Fibroblast of skin of back (primary cell): ENCODE measurements at places on chromosomes 6 and 20.

- no peak for DNase-seq
Observed at GRCh38 chr6:133136177-133136880, 104.8 kb upstream of the EYA4 start.

- no peak for DNase-seq
Observed at GRCh38 chr6:148769304-148769968, 22.6 kb downstream of the UST start.

DNA sequence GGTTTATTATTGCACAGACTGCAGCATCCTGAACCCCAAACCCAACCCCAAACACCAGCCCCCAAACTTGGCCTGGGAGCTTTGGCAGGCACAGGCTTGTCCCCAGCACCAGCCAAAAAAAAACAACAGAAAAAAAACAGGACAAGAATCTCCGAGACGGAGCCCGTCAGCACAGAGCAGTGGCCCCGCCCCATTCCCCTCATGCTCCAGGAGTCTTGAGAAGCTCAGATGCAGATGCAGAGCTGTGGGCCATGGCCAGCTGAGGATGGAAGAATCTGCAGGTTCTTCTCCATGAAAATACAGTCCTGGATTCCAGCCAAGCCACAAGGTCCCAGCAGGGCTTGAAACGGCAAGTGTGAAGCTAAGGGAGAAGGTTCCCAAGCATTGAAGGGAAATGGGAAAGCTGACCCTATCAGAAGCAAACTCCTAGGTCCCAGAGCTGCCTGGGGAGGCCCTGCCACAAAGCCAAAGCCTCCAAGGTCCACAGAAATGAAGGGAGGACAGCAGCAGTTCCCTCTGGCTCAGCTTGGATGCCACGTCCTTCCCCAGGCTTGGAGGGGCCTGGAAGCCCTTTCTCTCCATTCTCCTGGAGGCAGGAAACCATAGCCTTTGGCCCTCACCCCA, 75.2 kb downstream of the JPH2 start:
- DNase-seq: peak; percentile 74

DNA sequence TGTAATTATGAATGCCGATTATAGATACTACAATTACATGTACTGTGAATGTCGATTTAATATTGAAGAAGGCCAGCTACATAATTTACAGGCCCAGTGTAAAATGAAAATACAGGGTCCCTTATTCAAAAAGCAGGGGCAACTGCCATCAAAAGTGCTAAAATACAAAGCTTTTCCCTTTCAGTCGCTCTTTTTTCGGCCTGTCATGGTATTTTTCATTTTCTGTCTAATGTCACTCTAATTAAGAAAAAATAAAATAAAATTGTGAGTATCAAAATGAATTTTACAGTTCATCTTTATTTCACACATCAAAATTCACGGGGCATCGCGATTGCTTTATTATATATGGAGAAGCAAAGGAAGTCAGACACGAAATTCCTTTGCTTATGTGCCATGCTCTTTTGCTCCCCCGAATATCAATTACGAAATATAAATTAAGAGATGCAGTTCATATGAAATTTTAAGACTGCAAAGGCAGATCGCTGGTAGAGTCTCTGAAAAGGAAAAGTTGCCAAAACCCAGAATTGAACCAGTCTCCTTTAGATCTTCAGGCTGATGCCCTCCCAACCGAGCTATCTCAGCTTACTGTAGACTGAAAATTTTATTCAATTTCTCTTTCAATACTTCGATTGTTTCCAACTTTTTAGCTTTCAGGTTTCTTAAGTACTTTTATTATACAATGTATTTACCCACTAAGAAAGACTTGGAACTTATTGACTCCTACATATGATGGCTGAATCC, 197.0 kb downstream of the TRIM27 start:
- no peak for DNase-seq

- DNase-seq: no peak
Observed at GRCh38 chr6:16850681-16851026, 89.4 kb upstream of the ATXN1 start.

GRCh38 chr6:111842891-111843290, 30.4 kb downstream of the FYN start:
- DNase-seq: peak; percentile 66

DNA sequence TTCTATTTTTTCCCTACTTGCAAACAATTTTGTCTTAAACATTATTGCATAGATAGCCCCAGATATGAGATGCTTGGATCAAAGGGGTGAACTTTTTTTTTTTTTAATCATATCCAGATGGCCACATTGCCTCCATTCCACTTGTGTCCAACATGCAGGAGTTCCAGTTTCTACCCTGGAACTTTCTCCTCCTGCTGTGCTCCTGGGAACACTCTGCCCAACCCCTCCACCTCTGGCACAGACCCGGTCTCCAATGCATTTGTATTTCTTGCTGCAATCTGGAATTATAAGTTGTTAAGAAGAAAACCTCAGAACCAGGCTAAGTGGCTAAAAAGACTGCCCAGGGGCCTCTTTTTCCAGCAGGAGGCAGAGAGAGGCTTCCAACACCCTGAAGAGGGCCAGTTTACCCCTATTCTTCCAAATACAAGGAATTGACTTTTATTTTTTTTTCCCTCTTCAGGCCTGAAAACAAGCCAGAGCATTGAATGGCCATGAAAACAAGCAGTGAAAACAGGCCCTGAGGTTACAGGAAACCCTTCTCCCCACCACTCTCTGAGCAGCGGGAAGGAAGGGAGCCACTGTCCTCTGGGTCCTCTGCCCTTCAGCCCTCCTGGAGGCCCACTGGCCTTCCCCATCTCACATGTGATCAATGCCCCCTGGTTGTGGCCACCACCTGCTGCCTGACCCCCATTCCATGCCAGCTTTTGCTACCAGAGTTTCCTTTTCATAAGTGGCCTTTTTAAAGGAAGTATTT, 44.3 kb downstream of the PDYN start:
- DNase-seq: no peak

- DNase-seq: no peak
Observed at GRCh38 chr20:53736122-53736756, 142.6 kb upstream of the ZNF217 start.

DNA sequence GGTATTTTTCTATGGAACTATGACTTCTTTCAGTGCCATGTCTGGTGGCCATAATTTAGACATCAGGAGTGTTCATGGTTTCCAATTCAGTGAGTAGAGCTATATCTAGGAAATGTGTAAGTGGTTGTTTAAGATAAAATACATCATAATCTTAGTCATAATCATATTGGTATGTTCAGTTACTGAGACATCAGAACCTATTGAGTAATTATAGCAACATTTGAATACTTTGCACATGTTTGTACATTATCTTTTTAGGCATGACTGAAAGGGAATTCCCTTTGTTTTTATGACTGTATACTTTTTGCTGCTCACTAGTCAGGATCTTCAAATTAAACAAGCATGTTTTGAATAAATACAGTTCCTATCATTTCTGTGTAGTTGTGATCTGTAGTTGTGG, 64.0 kb downstream of the STXBP5 start:
- peak; percentile 45 for DNase-seq

DNA sequence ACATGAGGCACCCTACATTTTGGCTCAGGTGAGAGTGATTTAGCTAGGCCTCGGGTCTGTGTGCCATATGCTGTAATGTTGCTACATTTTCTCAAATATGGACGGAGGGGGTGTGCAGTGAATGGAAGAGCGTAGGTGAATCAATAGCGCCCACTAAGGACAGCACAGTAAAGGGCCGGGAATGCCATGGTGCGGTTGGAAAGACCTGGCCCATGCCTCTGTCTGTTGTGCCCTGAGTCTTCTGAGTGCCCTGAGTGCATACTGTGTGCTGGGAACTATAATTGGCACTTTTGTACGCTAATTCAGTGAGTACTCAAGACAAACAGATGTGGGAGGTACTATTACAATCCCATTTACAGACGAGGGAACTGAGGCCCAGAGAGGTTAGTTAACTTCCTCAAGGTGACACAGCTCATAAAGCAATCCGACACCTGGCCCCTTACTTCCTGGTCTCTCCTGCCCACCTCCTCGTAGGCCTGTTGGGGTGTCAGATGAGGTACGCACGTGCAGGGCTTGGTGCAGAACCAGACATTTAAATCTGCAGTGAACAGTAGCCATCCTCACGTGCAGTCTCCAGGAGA, 17.3 kb downstream of the SLC22A1 start:
- DNase-seq: no peak

- no peak for DNase-seq
Observed at GRCh38 chr6:99093456-99094190, 145.9 kb upstream of the FBXL4 start.

DNA sequence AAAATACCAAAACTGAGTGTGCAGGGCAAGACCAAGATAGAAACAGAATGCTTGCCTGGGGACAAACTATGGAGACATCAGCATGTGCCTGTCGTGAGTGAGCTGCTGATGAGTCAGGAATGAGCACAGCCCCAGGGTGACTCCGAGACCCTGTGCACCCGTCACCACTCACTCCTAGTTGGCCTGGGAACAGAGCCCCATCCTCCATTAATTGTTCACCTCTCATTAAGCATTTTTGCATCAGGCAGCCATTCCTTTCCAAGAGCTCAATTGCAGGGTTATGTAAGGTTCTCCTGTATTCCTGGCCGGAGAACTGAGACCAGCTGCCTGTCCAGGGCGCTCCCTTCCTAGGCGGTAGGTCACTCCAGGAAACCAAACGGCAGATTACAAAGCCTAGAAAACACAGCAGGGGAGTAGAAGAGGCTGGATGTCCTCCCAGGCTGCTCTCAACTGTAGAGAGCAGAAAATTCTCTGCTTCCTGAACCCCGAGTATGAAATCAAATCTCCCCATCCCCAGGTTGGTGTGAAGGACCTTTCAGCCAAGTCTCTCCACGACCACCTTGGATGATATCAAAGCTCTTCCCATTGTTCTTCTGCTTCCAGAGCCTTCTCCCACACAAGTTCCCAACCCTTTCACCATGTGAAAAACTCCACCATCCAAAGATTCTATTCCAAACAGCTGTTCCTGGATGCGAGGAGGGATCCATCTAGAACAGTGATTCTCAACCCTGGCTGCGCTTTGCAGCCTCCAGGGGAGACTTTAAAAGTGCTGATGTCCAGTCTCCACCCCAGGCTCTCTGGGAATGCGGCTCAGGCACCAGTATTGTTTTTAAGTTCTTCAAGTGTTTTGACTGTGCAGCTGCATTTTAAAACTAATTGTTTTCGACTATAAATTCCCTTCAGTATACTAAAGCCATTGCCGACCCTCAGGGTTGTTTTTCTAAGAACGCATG, 532.6 kb upstream of the JARID2 start:
- peak; percentile 91 for DNase-seq

DNA sequence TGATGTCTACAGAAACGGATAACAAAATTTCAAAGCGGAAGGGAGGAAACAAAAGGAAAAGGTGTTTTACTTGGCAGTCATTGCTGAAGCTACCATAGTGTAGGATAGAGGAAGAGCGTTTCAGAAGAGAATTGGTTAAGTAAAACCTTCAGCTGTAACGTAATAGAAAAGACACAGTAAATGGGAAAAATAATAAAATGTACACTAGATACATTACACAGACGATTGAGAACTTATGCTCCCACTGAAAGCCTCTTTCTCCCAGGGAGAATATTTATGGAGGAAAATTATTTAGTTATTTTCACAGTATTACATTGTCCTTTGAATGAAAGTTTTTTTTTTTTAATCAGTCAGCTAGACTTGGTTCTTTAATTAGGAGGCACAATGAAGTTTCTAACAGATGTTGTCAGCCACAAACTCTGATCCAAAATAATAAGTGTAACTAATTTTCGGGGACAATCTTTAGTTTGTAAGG, 90.7 kb upstream of the PRDM1 start:
- no peak for DNase-seq

- DNase-seq: no peak
Observed at GRCh38 chr6:112450663-112451062, 103.5 kb downstream of the RFPL4B start.

- DNase-seq: no peak
Observed at GRCh38 chr6:150698391-150698790, 98.7 kb downstream of the PLEKHG1 start.

DNA sequence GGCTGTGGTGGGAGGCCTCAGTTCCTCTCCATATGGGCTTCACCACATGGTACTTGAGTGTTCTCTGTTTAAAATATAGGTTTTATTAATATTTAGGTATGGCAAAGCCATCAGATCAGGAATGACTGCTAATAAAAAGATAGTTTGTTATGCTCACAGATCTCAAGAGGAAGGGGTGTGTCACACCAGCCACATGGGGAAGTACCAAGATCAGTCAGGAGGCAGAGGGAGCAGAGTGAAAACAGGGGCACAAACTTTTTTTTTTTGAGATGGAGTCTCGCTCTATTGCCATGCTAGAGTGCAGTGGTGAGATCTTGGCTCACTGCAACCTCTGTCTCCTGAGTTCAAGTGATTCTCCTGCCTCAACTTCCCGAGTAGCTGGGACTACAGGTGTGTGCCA, 92.1 kb upstream of the GCM1 start:
- DNase-seq: no peak

DNA sequence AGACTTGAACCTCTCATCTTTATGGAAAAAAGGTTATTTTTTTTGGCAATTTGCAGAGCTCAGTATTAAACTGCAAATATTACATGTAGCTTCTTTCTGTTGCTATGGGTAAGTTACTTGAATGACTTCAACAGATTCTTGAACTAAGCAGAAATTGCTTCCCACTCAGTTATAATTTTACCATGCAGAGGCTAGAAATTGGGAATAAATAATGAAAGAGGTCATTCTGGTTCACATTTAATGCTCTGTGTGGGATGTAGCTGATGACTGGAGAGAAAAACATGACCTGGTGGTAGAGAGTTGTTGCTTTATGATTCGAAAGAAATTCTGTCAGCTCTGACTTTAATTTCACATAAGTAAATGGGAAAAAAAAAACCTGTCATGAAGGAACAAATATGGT, 16.8 kb upstream of the ADGB start:
- no peak for DNase-seq

DNA sequence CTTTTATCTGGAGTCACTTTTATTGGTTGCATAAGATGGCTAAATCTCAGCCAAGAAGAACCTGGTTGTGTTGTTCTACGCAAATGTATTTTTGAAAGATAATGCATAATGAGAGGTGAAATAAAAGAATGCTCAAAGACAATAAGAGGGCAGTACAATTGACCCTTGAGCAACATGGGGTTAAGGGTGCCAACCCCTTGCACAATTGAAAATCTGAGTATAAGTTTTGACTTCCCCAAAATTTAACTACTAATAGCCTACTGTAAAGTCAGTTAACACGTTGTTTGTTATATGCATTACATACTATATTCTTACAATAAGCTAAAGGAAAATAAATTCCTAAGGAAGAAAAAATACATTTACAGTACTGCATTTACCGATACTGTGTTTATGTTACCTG, 5.9 kb downstream of the RNF146 start:
- no peak for DNase-seq
